ENCODE measurements at places on chromosomes 11 and 22. TPM values are rescaled to one million over a fixed set of nuclear protein-coding genes. Genes with fewer than 3 reads are reported as not detected.
A peak's percentile ranks its signal among the peaks of the same experiment; 100 is the strongest.

The FAM227A gene
- total RNA-seq: 0.10 TPM

The OR2AG1 gene
- total RNA-seq: not detected

The TBX10 gene
- not detected for total RNA-seq

The C11orf21 gene
- total RNA-seq: 66.0 TPM

The F2 gene
- not detected for total RNA-seq

The KRTAP5-9 gene
- total RNA-seq: not detected

The LRRC74B gene
- total RNA-seq: not detected

The PLXNB2 gene
- 23.5 TPM for total RNA-seq

GRCh38 chr11:45853332-45854219 lies 6.3 kb downstream of the CRY2 start:
- H3K27me3 ChIP-seq: no peaks in the 10 kb centered on the region
- peaks cover 19% of the 10 kb centered on the region for H3K4me1 ChIP-seq
- no peak overlapping the region for H3K4me3 ChIP-seq
- no peak for DNase-seq

- H3K27ac ChIP-seq: peak overlapping the region; percentile 46
- no peak overlapping the region for H3K4me3 ChIP-seq
- H3K36me3 ChIP-seq: no peaks in the 10 kb centered on the region
- H3K4me1 ChIP-seq: peaks cover 23% of the 10 kb centered on the region
- no peak for DNase-seq
- no peaks in the 10 kb centered on the region for H3K27me3 ChIP-seq
Measured at GRCh38 chr11:46952553-46952952, 16.0 kb downstream of the CSTPP1 start.

- peaks cover 27% of the 10 kb centered on the region for H3K36me3 ChIP-seq
- H3K27me3 ChIP-seq: no peaks in the 10 kb centered on the region
- H3K4me3 ChIP-seq: no peak overlapping the region
- H3K4me1 ChIP-seq: peaks cover 12% of the 10 kb centered on the region
- no peak for DNase-seq
Measured at GRCh38 chr11:108672113-108672512, 7.2 kb downstream of the DDX10 start.

DNA sequence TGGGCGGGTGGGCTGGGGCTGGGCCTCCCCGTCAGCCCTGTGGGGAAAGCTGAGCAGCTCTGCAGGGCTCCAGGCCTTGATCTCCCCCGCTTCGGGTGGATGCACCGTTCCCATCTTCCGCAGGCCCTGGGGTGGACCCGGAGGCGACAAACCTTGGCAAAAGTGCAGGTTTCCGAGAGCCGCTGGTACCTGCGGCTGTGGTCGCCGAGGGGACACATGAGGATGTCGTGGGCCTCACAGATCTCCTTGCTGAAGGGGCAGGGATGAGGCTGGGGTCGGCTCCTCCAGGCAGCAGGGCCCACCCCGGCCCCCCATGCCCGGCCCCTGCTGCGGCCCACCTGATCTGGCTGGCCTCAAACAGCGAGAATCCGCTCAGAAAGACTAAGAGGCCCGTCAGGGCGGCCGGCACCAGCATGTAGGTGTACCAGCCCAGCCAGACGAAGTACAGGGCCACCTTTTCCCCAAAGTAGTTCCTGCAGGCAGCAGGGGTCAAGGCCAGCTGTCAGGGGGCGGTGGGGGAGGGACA lies 11.8 kb downstream of the ANO9 start:
- H3K4me1 ChIP-seq: no peaks in the 10 kb centered on the region
- H3K27ac ChIP-seq: no peak overlapping the region
- H3K27me3 ChIP-seq: no peaks in the 10 kb centered on the region
- no peak overlapping the region for H3K4me3 ChIP-seq
- no peak for DNase-seq

DNA sequence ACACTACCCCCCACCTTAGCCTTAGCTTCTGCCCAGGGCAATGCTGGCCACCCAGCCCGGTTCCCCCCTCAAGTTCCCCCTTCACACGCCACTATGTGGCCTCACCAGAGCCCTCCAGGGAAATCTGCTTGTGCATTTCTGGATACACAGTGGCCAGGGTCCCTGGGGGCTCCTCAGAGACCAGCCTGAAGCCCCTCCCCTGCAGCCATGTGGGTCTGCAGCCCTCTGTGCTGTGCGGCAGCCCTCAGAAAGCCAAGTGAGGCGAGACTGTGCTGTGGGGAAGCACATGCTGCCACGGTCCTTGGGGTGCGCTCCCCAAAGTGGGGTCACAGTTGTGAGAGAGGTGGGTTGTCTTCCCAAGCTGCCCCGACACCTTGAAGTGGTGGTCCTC lies 2.1 kb upstream of the PLXNB2 start:
- no peak overlapping the region for H3K4me3 ChIP-seq
- DNase-seq: no peak
- H3K27me3 ChIP-seq: peaks cover 9% of the 10 kb centered on the region
- H3K27ac ChIP-seq: no peak overlapping the region
- H3K4me1 ChIP-seq: peaks cover 30% of the 10 kb centered on the region

GRCh38 chr11:13767471-13767870 lies 99.0 kb downstream of the FAR1 start:
- no peaks in the 10 kb centered on the region for H3K36me3 ChIP-seq
- no peaks in the 10 kb centered on the region for H3K4me1 ChIP-seq
- no peak overlapping the region for H3K27ac ChIP-seq
- peaks cover 1% of the 10 kb centered on the region for H3K27me3 ChIP-seq
- DNase-seq: no peak

- no peak for DNase-seq
- no peaks in the 10 kb centered on the region for H3K36me3 ChIP-seq
- no peak overlapping the region for H3K27ac ChIP-seq
- no peaks in the 10 kb centered on the region for H3K4me1 ChIP-seq
Measured at GRCh38 chr11:92224054-92224406, 588 bp upstream of the FAT3 start.

DNA sequence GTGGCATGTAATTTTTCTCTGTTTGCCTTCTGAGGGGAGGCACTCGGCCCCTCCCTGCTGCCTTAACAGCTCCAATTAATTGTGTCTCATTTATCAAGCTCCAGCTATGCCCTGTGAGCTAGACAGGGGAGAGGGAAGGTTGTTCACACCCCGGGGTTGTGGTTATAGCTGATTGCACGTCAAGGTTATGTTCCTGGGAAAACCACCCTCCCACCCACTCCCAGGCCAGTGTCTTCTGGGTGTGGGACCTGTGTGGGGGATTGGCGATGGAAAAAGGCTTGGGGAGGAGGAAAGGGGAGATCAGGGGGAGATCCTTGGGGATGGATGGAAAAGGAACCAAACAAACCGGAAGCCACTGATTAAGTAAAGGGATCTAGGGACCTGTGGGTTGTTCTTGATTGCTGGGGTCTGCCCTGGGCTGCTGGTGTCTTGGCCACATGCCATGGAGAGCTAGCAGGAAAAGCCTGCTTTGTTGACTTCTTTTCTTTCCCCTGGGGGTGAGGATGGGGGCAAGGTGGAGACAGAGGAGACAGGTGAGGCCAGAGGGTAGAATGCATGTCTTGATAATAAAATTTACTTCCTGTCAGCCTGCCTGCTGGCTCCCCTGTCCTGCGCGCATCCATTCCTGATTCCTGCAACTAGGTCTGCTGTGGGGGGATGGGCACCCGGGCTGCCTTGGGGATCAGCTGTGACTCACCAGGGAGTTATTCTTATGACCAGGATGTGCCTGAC lies 13.5 kb upstream of the SORL1-AS1 start:
- peaks cover 94% of the 10 kb centered on the region for H3K4me1 ChIP-seq
- H3K36me3 ChIP-seq: peaks cover 41% of the 10 kb centered on the region
- peak overlapping the region; percentile 38 for H3K4me3 ChIP-seq
- no peaks in the 10 kb centered on the region for H3K27me3 ChIP-seq
- H3K27ac ChIP-seq: peak overlapping the region; percentile 99
- peak; percentile 45 for DNase-seq

DNA sequence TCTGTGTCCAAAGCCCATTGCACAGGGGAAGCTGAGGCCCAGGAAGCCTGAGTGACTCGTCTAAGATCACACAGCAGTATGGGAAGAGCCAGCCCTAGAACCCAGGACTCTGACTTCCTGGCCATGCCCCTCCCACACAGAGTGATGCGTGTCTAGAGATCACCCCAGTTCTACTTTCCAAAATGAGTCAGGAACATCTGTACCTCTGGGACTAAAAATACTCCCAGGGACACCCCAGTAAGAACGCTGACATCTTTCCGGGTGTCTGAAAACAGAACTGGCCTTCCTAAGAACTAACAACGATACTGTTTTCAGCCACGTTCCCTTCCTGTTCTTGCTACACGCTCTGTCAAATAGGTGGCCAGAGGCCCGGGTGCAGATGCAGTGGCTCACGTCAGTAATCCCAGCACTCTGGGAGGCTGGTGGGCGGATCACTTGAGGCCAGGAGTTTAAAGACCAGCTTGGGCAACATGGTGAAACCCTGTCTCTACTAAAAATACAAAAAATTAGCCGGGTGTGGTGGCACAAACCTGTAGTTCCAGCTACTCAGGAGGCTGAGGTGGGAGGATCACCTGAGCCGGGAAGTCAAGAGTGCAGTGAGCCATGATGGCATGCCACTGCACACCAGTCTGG lies 21.7 kb upstream of the PDGFB start:
- H3K4me1 ChIP-seq: peaks cover 24% of the 10 kb centered on the region
- peak overlapping the region; percentile 63 for H3K27ac ChIP-seq
- H3K36me3 ChIP-seq: no peaks in the 10 kb centered on the region

DNA sequence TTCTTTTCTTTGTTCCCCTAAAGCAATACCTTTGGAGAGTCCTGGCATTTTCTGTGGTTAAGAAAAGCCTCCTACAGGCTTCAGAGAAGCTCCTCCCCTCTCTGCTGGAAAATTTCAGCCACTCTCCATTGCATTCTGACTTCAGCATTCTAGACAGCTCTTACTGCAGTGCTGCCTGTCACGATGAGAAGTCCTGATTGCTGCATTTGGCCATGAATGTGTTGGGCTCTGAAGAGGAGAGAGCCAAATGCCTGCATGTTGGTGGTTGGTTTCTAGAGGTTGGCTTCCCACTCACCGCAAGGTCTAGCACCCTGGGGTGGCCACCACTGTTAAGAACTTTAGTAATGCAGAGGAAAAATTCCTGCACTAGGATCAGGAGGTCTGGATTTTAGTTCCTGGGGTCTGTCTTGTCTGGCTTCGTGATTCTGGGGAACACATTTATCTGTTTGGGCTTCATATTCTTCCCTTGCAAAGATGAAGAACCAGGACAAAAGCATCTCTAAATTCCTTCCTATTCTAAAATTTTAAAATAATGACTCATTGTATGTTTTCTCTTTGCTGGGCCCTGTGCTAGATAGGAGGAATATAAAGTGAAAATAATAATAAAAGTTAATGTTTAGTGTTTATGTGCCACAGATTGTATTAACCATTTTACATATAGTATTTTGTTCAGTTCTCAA lies 38.1 kb downstream of the COA4 start:
- no peak overlapping the region for H3K27ac ChIP-seq
- H3K4me1 ChIP-seq: peaks cover 3% of the 10 kb centered on the region
- no peaks in the 10 kb centered on the region for H3K27me3 ChIP-seq
- DNase-seq: no peak
- H3K4me3 ChIP-seq: no peak overlapping the region

- no peak overlapping the region for H3K27ac ChIP-seq
- peaks cover 15% of the 10 kb centered on the region for H3K4me1 ChIP-seq
- peaks cover 17% of the 10 kb centered on the region for H3K27me3 ChIP-seq
- no peak for DNase-seq
- no peak overlapping the region for H3K4me3 ChIP-seq
Measured at GRCh38 chr11:72552399-72552910, 118.1 kb upstream of the CLPB start.

DNA sequence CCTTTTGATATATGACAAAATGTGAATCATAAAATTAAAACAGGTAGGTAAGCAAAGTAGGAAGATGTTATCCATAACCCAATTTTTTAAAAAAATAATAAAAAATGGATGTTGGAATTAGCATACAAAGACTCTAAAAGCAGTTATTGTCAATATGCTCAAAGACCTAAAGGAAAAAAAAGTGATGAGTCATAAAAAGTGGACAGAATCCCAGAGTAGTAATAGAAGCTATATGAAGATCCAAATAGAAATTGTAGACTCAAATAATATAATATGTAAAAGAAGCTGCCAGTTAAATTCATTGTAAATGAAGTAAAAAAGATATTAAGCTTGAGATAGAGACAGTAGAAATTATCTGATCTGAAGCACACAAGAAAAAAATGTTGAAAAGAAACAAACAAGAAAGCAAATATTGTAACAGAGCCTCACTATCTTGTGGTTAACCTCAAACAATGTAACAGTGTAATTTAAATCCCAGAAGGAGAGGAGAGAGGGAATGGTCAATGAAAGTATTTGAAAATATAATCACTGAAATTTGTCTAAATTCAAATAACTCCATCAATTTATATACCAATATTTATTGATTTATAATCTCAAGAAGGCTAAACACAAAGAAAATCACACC lies 773.4 kb upstream of the RAG2 start:
- no peaks in the 10 kb centered on the region for H3K27me3 ChIP-seq
- no peaks in the 10 kb centered on the region for H3K4me1 ChIP-seq
- H3K27ac ChIP-seq: no peak overlapping the region
- no peak overlapping the region for H3K4me3 ChIP-seq
- DNase-seq: no peak

DNA sequence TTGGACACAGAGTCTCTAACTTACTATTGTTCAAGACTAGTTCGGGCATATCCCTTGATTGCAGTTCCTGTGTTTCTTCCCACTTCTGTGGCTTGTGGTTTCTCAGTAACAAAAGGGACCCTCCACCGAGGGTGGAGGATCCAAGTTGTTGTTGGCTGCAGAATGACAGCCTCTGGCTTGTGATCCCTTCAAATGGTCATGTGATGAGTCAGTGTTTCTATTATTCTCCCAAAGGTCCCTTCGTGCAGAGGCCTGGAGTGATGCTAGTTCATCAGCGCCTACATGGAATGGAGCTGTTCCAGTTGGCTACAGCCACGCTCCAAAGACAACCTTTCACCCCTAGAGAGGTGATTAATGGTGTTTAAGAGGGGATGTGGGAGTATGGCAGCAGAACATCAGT lies 2.6 kb upstream of the VWCE start:
- H3K4me3 ChIP-seq: no peak overlapping the region
- H3K27ac ChIP-seq: no peak overlapping the region
- H3K4me1 ChIP-seq: peaks cover 36% of the 10 kb centered on the region
- H3K27me3 ChIP-seq: peaks cover 8% of the 10 kb centered on the region

DNA sequence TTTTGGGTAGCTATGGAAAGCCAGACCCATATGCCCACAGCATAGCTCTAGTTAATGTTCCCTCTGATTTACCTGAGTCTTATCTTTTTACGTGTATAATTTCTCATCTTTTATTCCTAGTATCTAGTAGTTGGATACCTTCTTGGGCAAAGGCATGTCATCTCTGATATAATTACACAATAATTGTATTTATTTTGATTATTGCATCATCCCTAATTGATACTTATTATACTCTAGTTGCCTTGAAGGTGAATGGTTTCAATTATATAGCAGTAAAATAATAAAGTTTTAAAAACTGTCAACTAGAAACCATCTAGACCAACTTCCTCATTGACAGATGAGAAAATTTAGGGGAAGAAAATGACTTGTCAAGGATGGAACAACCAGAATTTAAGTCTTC lies 347.3 kb downstream of the SOX6 start:
- H3K27me3 ChIP-seq: no peaks in the 10 kb centered on the region
- H3K4me3 ChIP-seq: no peak overlapping the region
- no peaks in the 10 kb centered on the region for H3K36me3 ChIP-seq

GRCh38 chr11:72350752-72351151 lies 83.6 kb downstream of the CLPB start:
- H3K27me3 ChIP-seq: no peaks in the 10 kb centered on the region
- H3K4me3 ChIP-seq: no peak overlapping the region
- H3K36me3 ChIP-seq: no peaks in the 10 kb centered on the region
- no peak for DNase-seq
- H3K4me1 ChIP-seq: no peaks in the 10 kb centered on the region

All from activated CD4-positive, alpha-beta memory T cell treated with anti-CD3 and anti-CD28 coated beads, Interleukin-2, amount 10 ng/mL, durations not matched to agents 7 days and 5 days (primary cell).